Activated CD4-positive, alpha-beta T cell treated with anti-CD3 and anti-CD28 coated beads, Interleukin-2, amount 50 U/mL, for 48 hours (primary cell): ENCODE measurements at places on chromosomes 4 and X.

DNA sequence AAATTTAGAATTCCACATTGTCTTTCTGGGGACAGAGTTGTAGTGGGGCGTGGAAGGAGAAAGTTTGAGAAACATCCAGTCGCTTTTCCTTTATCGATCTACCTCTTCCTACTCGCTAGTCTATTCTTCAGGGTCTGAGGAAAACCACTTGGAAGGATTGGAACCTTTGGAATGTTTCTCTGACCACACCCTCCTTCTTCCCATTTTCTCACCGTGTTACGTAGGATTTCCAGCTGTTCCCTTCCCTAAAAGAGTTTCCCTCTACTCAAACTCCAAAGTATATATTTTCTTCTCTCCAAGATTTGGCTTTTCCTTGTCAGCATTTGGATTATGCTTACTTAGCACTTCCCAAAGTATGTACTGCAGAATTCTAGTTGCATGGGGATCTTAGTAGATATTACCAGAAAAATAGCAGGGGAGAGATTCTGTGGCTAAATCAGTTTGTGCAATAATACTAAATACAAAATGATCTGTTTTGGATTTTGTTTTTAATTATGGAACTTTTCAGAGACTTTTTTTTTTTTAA, 4.9 kb downstream of the ENPEP start:
- DNase-seq: no peak

- DNase-seq: no peak
These were observed 55.7 kb downstream of the IL15 start for GRCh38 chr4:141692081-141692480.

DNA sequence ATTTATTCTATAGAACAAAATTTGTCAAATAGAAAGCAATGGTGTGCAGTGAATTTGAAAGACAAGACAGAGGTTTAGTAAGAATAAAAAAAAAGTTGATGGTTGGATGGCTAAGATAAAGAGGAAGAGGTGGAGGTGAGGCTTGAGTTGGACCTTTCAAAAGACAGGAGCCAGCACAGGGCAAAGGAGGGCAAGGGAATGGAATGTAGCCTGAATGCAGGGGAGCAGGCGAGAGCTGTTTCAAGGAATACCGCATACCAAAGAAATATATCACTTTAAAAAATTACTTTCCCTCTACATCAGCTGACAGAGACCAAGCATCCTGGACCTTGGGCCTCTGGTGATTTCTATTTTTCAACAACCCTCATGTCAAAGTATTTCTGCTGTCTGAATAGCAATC, 38.0 kb upstream of the CXXC4 start:
- no peak for DNase-seq

- DNase-seq: no peak
These were observed 71.9 kb downstream of the TLL1 start for GRCh38 chr4:165944900-165945299.

- DNase-seq: peak; percentile 62
These were observed 160.2 kb downstream of the NHS start for GRCh38 chrX:17535229-17535628.

GRCh38 chr4:80279751-80280150, 13.3 kb downstream of the FGF5 start:
- no peak for DNase-seq
